ENCODE measurements at places on chromosomes 13 and 19. TPM values are rescaled to one million over a fixed set of nuclear protein-coding genes. Genes with fewer than 3 reads are reported as not detected.

IL27RA gene
- polyA plus RNA-seq, result 8.5 TPM

ANGPTL4 gene
- 47.8 TPM for polyA plus RNA-seq

SIGLEC10 gene
- 2.4 TPM for polyA plus RNA-seq

MUC16 gene
- polyA plus RNA-seq, result 0.03 TPM

KLK7 gene
- polyA plus RNA-seq, result 0.03 TPM

MAP2K2 gene
- polyA plus RNA-seq, result 79.8 TPM

LAIR2 gene
- not detected for polyA plus RNA-seq

All from adipose tissue (tissue), 3 donors.